ENCODE measurements at places on chromosomes 5 and 9.

- no peak for DNase-seq
Measured at GRCh38 chr9:82106536-82106935, 118.0 kb downstream of the SPATA31D1 start.

GRCh38 chr9:3367185-3367584 is 158.6 kb downstream of the RFX3 start:
- no peak for DNase-seq

DNA sequence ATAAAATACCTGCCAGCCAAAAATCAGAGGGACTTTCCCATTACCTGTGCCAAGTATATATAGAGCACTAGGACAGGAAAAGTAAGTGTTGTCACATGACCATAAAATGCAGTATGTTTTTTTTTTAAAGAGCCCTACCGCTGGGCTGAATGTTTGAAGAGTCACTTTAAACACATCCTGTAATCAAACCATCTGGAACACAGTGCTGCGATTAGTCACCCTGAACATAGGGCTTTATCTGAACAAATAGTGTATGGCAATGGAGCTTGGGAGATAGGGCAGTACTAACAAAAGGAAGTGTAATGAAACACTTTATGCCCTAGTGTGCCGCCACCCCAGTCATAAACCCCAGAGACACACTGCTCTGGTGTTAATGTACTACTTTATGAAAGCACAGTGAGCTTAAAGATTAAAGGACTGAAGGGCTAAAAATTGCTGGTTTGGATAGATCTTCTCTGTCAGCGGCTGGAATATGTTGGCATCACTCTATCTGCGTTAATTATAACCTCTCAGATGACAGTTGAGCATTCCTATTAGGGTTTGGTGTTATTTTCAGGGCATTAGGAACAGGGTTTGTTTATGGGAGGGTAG is 90.4 kb downstream of the ZNF608 start:
- DNase-seq = no peak

- DNase-seq = no peak
Measured at GRCh38 chr5:5288201-5288600, 134.3 kb upstream of the ICE1 start.

DNA sequence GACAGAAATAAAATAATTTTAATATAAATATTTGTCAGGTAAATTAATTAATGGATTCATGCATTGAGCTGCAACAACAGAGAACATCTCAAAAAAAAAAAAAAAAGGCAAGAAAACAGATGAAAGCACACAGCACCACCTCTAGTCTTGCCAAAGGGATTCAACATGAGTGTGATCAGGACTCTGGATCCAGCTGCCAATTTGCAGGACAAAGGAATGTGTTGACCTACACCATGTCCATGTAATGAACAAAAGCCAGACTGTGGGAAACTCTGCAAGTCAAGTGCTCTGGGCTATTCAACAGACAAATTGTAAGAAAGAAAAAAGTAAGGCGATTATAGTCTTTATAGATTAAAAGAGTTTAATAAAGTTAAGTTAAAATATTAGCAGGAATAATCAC is 769.3 kb downstream of the TLR4 start:
- no peak for DNase-seq

GRCh38 chr9:70449461-70449860 is 35.0 kb upstream of the KLF9 start:
- DNase-seq = no peak

GRCh38 chr9:124960409-124960752 is 19.5 kb upstream of the GOLGA1 start:
- DNase-seq = no peak

DNA sequence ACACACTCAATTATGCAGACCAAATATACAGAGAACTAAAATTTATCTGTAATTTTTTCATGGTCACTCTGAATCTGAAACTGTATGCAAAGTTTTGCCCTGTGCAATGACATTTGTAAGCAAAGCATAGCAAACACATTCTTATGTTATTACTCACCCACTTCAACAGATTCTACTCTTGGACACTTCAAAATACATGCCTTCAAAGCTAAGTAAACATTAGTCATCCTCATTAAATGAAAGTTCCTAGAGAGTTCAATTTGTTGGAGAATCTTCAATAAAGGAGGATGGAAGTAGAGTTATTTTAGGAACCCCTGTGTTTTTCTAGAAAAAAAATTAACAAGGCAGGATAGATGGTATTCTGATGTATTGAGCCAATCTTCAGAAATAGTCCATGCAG is 639.7 kb upstream of the C9orf72 start:
- no peak for DNase-seq

DNA sequence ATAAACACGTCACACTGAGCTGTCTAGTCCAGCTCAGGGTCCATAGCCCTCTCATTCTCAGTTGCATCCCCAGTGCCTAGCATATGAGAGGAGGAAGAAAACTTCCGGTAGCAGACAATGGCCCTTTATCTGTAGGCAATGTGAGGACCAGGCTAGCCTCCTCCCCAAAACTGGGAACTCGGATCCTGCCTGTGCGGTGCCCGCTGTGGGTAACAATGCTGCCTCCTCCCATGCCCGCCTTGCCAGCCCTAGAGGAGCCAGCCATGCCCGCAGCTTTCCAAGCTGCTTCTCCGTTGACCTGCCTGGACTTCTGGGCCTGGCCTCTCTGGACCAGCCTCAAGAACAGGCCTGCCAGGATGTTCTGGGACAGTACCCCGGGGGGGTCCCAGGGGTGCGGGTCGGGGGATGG is 74.6 kb upstream of the ORM1 start:
- DNase-seq = no peak

Measured in AML-193 (cell line).